Osteoblast (primary cell): ENCODE measurements at places on chromosomes 3 and 15. TPM values are rescaled to one million over a fixed set of nuclear protein-coding genes. Genes with fewer than 3 reads are reported as not detected.

DNA sequence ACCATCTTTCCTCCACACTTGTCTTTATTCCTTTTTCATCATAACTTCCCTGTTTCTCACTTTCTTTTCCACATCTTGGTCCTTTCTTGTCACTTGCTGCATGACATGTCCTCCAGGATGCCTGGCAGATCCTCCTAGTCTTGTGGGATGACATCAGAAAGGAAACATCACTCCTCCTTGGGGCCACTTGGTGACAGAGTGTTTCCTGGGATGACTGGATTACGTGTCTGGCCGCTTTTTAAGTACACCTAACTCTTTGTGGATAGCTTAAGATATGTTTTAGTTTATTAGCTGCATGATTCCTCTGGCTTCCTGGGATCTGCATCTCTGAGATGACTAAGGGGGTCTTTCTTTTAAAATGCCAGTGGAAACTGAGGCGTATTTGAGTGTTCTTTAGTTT is 363.5 kb upstream of the FRG2C start:
- DNase-seq, result no peak

DNA sequence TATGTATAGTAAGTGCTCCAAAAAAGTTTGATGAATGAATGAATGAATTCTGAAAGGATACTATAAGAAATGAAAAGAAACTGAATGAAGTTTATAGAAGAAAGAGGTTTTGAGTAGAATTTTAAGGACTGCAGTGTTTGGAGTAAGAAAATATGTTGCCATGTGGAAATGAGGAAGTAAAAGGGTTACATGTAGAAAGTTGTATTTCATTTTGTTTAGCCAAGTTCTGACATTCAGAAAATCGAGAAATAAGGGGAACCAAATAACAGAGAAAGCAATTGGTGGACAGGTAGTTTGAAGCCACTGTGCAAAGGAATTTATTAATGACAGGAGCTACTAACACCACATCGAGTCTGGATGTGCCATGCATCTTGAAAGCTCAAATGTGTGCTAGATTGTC is 200.7 kb downstream of the SATB1 start:
- no peak for DNase-seq

GRCh38 chr15:39304201-39304841 is 276.6 kb upstream of the THBS1 start:
- no peak for DNase-seq

DNA sequence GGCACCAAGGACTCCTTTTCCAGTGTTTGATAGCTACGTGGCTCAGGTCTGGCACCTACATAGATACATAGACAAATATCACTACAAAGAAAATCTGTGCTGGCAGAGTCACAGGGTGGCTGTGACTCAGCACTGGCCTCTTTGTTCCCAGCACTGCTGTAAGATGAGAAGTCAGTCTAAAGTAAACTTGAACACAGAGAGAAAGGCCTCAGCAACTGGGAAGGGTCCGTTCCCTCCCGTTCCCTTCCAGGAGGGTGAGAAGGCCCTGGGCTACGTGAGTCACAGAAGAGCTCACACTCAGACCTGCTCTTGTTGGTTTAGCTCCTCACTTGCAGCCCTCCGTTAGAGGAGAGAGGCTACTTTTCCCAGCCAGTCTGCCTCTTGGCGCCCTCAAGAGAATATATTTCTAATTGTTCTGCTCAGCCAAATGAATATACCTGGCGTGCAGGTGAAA is 23.1 kb downstream of the ANXA2 start:
- DNase-seq, result peak; percentile 83

GRCh38 chr3:135440233-135440632 is 525.3 kb upstream of the PPP2R3A start:
- DNase-seq, result no peak

GRCh38 chr3:24725514-24726255 is 231.0 kb upstream of the THRB start:
- no peak for DNase-seq

The SLC49A4 gene
- 41.8 and 43.4 TPM in 2 replicates for total RNA-seq
